ENCODE measurements at places on chromosomes 6 and 20. TPM values are rescaled to one million over a fixed set of nuclear protein-coding genes. Genes with fewer than 3 reads are reported as not detected.

The POU5F1 gene
- not detected for total RNA-seq

The OTOR gene
- not detected for total RNA-seq

The CST7 gene
- 47.5 TPM for total RNA-seq

DNA sequence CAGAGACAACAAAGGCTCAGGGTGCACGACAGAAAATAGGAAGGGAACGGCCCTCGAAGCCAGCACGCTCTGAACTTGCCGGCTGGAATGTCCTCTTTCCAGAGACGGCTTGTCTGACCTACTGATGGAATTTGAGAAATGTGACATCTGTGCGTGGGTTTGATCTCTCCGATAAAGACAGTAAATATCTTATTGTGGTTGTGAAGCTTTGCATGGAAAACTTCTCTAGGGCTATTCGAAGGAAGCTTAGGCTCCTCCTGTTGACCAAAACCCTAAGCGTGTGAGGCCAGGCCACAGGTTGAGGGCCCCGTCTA is 247.3 kb downstream of the ZNF217 start:
- DNase-seq = no peak

DNA sequence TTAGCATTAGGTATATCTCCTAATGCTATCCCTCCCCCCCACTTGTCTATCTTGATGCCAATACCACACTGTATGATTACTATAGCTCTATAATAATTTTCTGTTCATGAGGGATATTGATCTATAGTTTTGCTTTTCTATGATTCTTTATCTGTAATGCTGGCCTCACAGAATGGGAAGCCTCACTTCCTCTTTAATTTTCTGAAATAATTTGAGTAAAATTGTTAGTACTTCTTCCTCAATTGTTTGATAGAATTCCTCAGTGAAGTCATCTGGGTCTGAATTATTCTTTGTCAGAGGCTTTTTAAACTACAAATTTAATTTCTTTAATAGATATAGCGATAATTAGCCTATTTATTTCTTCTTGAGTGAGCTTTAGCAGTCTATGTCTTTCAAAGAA is 31.2 kb downstream of the SIRPD start:
- DNase-seq = no peak

DNA sequence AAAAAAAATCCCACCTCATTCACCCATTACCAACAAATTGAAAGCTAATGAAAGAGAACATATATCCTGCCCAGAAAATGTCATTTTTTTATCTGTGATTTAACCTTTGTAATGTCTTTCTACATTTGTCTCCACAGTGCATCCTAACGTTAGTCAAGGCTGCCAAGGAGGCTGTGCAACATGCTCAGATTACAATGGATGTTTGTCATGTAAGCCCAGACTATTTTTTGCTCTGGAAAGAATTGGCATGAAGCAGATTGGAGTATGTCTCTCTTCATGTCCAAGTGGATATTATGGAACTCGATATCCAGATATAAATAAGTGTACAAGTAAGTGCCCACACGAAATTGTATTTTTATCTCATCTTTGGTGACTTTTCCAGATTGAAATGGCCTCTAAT is 30.0 kb downstream of the RSPO3 start:
- DNase-seq = no peak

- DNase-seq = no peak
These were observed 1025.4 kb downstream of the EYS start for GRCh38 chr6:64681416-64682160.

The TMEM217 gene
- 3.2 TPM for total RNA-seq

The OR2H2 gene
- total RNA-seq = not detected

- no peak for DNase-seq
These were observed 23.4 kb downstream of the PTGIS start for GRCh38 chr20:49544535-49544934.

DNA sequence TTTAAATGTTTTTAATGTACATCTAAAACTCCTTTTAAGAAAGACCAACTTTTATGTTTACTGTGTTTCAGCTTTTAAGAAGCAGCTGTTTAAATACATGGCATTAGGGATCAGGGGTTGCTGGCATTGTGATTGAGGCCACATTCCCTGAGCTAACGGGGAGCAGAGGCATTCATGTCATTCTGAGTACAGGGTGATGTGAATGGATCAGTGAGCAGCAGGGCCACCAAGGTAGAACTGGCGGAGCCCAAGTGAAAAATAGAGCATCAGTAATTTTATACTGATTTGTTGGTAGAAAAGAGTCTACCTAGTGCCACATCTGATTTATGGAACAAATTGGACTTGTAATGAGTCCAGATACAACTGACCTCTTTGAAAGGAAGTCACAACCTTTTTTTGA is 467.3 kb downstream of the ADGRB3 start:
- DNase-seq = no peak

DNA sequence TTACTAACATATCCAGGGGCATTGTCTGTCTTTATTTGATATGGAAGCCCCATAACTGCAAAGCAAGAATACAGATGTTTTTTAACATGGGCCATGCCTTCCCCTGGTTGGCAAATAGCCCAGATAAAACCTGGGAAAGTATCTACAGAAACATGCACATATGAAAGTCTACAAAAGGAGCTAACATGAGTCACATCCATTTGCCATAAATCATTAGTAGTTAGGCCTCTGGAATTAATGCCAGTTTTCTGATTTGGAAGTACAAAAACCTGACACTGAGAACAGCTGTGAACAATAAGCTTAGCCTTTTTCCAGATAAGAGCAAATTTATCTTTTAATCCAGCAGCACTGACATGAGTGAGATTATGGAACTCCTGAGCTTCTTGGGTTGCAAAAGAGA is 418.0 kb upstream of the IMPG1 start:
- no peak for DNase-seq

DNA sequence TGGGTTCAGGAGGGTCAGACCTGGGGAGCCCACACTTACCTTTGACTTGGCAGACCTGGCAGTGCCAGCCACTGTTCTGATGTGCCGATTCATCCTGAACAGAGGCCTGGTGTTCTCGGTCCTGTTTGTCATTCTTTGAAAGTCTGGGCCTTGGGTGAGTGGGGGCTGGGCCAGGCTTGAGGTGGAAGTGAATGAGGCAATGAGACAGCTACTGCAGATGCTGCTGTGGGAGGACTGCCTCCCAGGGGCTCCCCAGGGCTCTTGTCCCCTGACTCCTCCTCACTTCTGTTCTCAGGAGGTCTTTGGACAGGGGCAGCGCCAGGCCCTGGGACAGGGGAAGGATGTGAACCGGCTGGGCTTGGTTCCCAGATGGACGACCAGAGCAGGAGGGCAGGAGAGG is 5.6 kb upstream of the TREML4 start:
- no peak for DNase-seq

GRCh38 chr6:15682965-15683822 is 20.4 kb upstream of the DTNBP1 start:
- no peak for DNase-seq

The BPIFA1 gene
- not detected for total RNA-seq

The TCP11 gene
- total RNA-seq = not detected

GRCh38 chr6:17869010-17869752 is 118.3 kb downstream of the KIF13A start:
- no peak for DNase-seq

DNA sequence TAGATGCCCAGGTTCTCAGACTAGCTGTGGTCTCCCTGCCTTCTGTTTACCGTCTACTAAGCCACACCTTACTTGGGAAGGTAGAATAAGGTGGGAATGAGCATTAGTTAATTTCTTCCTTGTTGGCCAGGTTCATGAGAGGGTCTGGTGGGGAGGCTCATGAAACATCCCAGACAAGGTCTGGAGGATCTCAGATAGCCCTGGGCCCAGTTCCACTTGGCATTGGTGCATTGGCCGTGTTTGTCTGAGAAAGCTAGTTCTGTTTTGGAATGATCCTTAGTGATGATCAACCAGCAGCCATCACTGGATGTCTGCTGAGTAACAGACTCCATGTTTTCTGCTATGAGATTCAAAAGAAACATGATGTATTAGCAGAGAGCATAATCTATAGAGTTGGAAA is 155.1 kb downstream of the SLC24A3 start:
- no peak for DNase-seq

DNA sequence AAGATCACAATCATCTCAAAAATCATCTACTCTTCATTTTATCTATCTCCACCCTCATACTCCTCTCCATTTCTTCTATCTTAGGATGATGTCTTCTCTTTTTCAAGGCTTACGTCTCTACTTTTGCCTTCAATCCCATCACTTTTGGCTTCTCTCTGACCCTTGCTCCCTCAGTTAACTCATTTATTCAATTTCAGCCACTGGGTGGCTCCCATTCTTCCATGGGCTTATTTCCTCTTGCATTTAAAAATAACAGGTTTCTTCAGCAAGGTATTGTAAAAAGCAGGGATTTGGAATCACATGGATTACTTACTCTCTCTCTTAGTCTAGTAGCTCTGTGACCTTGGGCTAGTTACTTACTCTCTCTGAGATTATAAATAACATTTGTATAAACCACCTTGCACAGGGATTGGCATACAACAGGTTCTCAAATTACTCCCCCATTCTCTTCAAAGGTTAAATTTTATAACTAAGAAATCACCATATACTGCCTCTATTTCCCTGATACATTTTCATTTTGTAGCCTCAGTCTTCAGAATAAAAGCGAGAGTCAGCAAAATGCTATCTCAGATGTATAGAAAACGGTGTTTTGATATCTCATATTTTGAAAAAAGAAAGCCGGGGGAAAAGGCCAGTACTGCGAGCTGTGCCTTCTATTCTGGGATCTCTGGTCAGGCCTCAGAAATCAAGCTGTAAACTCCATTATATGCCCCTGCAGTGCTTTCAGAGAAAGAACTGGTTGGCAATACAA is 5.5 kb downstream of the ZSCAN12 start:
- no peak for DNase-seq

DNA sequence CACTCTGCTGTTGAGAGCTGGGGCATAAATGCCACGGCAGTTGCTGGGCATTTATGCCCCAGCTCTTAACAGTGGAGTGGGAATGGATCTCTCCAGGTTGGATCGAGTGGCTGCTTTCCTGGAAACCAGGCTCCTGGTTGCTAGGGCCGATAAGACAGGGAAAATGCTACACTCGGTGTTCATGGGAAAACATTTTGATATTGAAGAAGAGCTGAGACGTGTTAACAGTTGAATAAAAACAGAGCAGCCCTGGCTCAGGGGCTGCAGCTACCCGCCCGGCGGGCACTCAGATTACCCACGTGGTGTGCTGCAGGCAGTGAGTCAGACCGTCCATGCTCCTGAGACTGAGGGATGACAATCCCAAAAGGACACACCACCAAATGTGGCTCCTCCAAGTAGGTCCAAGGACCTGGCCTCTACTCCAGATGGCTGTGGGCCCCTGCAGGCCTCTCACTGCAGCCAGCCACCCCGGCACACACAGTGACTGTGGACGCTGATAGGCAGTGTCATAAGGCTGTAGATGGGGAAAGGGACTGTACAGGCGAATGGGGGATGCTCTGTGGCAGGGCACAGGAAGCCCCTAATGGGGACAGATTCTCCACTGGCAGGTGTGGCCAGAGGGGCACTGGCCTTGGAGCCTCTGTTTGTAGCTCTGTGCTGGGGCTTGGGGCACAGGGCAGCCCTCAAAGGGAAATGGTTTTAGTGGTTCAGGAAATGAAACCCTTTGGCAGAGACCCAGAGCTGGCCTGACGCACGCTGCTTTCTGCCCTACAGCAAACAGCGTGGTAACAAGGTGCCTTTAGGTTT is 237.8 kb downstream of the LY86 start:
- peak; percentile 51 for DNase-seq

- no peak for DNase-seq
These were observed 3.4 kb upstream of the FAM110A start for GRCh38 chr20:830011-830521.

The KCNQ5 gene
- total RNA-seq = 10.0 TPM

DNA sequence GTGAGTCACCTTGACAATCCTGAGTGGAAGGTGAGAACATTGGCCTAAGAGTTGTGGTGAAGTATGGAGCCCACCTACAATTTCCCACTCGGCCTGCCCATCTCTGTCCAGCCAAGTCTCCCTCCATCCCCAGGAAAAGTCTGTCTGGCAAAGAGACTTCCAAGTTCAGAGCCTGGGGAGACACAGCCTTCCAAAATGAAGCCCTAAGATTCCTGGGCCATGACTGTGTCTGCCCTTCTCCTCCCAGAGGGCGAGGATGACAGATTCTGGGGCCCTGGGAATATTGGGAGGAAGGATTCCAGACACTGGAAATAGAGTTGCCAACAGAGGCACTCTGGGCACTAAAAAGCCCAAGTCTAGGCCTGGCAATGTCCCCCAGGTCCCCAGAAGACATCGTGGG is 176.8 kb downstream of the NFATC2 start:
- no peak for DNase-seq

The CALHM6 gene
- 20.6 TPM for total RNA-seq

DNA sequence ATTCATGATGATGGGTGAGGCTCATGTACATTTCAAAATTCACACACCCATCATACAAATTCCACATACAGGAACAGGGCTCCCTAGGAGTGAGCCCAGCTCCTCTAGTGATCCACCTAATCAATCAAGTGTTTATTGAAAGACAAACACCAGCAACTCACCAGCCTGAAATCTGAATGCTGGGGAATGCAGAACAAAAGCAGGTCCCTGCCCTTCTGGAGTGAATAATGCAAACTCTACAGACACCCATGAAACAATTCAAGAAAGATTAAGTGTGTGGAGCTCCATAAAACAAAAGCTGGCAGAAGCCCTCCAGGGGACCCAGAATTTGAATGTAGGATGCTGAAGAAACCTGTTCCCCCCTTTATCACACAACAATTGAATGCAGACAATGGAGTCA is 396.7 kb upstream of the JARID2 start:
- no peak for DNase-seq

- no peak for DNase-seq
These were observed 61.6 kb downstream of the RIPOR2 start for GRCh38 chr6:24874128-24874527.

DNA sequence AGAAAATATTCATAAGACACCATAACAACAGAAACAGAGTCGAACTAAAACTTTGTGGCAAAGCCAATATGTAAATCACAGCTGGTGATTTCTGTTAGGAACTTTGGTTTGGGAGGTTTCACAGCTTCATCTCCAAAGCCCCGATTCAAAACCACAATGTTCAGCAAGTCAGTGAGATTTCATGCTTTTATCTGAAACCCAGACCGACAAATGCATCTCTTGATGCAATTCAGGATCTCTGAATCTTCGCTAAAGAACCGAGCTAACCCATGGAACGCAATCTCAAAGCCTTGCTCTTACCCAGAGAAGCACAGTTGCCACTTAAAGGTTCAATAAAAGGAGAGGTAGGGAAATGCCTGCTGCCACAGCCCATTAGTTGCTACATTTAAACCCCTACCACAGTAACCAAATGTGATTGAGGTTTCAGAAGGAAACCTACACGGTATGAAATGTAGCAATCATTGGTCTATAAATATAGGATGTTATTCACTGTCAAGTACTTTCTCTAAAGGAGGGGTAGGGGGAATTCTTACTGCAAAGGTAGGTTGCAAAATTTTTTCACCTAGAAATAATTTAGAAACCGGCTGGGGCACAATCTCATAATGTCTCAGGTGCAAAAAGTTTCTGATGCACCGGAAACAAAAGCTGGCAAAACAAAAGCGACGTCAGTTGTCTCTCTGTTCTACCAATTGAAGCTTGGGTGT is 381.0 kb upstream of the ARID1B start:
- DNase-seq = peak; percentile 33

All from activated CD8-positive, alpha-beta T cell treated with anti-CD3 and anti-CD28 coated beads, Interleukin-2, amount 10 ng/mL, durations not matched to agents 7 days and 5 days (primary cell).